RWPE1 (cell line): ENCODE measurements at places on chromosomes 5 and 9.

DNA sequence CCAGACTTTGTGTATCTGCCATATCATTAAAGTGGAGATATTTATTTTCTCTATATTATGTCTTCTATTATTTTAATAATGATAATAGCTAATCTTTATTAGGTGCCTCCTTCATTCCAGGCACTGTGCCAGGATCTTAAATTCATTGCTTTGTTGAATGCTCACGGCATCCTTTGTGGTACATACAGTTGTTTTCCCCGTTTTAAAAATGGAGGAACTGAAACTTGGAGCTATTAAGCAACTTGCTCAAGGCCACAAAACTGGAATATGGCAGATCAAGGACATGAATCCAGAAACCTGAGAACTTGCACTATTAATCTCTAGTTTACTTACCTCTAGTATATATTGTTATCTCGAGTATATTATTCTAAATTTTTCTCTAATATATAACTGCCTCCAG is 41.5 kb upstream of the PPP3R2 start:
- DNase-seq: no peak

DNA sequence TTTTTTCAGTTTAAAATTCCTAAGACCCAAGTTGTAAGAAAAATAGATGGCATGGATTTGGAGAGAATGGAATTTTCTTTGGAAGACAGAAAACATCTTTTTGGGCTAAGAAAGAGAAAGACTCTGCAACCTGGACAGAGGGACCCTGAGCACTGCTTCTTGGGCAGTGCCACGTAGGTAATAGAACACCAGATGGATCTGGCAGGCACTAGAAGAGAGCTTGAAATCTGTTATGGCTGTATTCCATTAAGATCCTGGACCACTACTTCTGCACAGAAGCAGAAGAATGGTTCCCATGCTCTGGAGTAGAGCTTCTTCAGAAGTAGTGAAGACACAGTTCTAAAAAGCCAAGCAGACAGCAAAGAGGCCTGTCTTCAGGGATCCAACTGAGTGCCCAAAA is 306.4 kb upstream of the CD180 start:
- DNase-seq: no peak

DNA sequence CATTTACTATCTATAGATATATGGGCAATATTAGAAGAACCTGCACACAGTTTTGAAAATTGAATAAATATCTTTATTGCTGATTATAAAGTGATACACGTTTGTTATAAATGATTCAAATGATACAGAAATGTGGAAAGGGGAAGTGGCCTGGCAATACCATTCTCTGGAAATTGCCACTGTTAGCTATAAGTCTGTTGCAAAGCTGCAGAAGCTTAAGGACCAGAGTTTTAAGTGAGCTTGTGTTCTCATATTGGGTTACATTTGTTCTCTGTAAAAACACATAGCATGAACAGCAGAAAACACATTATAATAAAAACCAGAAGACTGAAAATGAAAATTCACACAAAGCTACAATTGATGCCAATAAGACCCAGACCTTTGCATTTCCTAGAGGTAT is 59.6 kb downstream of the RASGRF2 start:
- no peak for DNase-seq

DNA sequence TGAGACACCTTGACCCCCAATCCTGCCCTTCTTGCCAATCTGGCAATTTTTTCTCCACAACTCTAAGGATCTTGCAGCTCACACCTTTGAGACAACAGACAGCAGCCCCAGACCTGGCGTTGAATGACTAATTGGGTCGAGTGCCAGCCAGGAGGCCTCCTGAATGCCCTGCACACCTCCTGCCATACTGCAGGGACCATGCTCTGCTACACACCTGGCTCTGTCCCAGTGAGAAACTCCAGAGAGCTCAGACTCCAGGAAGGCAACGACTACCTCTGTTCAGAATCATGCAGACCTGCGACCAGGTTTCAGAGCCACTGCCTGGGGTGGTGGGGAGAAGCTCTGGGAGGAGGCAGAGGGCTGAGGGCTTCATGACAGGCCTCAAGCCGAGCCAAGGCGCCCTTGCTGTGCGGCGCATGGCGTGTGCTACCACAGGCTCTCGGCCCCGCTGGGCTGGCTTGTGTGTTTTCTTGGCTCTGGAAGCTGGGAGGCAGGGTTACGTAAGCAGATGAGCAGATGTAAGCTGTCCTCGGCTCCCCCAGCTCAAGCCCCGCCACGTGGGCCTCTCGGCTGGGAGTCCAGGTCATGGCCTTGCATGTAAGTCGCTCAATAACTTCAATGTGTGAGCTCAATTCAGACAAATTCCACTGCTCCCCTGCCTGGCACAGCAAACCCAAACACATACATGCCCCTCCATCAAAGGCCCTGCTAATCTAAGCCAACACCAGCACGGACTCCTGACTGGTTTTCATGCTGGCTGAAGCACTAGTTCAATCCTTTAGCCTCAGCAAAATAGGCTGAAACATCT is 27.5 kb downstream of the B4GALT1 start:
- no peak for DNase-seq

DNA sequence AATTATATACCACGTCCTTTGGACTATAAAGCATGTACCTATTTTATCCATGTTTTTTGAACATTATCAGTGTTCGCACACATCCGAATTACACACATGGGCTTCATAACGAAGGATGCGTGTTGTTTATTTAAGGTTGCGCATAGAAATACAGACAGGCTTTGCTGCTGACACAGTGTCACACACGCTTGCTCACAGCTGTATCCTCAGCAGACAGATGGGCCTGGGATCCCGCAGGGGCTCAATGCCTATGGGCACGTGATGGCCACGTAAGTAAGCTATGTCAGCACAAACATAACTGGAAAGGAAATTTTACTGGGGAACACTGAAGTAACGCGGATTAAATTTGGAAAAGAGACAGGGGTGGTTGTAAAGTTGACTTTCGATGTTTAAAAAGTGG is 76.6 kb downstream of the OTULIN start:
- DNase-seq: no peak
